ENCODE measurements at places on chromosomes 7 and 10.

- no peak for DNase-seq
These were observed 114.0 kb upstream of the RET start for GRCh38 chr10:42962902-42963231.

DNA sequence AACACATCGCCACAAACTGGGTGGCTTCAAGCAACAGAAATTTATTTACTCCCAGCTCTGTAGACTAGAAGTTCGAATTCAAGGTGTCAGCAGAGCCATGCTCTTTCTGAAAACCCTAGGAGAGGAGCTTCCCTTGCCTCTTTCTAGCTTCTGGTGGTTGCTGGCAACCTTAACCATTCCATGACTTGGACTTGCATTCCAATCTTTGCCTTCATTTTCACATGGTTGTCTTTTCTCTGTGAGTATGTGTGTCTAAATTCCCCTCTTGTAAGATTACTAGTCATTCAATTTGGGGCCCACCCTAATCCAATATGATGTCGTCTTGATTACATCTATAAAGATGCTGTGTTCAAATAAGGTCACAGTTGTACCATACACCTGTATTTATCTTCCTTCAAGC is 65.9 kb upstream of the PRKG1 start:
- no peak for DNase-seq

- no peak for DNase-seq
These were observed 7.4 kb downstream of the HK1 start for GRCh38 chr10:69285699-69286098.

- DNase-seq: no peak
These were observed 22.4 kb downstream of the RHOBTB1 start for GRCh38 chr10:60921633-60922032.

DNA sequence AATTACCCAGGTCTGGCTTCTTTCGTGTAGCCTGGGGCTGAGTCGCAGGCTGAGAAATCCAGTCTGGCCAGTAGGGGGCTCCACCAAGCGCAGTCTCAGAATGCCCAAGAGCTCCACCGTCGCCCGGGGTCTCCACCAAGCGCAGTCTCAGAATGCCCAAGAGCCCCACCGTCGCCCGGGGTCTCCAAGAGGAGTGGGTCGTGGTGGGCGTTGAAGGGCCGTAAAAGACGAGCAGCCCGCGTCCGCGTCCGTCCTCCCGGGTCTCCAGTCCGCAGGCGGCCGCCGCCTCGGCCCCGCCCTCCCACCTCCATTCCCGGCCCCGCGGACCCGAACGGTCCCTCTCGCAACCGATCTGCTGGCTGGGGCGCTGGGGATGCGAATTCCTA is 892 bp upstream of the ZYX start:
- DNase-seq: peak; percentile 21

DNA sequence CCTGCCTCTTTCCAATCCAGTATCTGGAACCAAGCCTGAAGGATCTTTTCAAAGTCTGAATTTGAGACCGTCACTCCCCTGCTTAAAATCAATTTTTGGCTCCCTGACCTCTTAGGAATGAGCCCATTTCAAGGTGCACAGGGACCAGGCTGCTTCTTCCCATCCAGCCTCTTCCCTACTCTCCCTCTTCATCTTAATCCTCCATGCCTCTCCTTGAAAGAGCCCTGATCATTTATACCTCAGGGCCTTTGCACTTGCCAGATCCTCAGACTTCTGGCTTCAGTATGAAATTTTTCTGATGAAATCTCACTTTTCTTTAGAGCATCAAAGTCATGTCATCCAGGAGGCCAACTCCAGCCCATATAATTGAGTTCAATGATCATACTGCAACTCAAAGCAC is 399.5 kb upstream of the CELF2 start:
- no peak for DNase-seq

- no peak for DNase-seq
These were observed 70.1 kb upstream of the PLPP4 start for GRCh38 chr10:120386896-120387295.

Measured in NCI-H2081 treated with DMSO at 0.1 percent for 48 hours (cell line).